ENCODE measurements at places on chromosomes 3 and 15.

DNA sequence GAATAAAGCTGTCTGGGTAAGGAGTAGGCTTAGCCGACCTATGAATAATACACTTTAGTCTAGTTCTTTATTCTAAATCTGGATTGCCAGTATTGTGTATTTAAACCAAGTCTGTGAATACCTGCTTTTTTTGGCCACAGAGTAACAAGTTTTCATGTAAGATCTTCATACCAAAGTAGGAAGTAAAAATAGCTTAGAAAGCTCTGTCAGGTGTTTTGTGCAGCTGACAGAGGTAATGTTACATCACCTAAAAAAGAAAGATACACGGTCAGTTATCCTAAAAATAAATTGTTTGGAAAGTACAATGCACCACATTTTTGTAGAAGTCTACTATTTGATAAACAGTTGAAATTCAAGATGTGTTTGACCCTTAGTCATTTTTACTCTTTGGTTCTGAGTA, 16.5 kb downstream of the CALML4 start:
- no peak for DNase-seq

DNA sequence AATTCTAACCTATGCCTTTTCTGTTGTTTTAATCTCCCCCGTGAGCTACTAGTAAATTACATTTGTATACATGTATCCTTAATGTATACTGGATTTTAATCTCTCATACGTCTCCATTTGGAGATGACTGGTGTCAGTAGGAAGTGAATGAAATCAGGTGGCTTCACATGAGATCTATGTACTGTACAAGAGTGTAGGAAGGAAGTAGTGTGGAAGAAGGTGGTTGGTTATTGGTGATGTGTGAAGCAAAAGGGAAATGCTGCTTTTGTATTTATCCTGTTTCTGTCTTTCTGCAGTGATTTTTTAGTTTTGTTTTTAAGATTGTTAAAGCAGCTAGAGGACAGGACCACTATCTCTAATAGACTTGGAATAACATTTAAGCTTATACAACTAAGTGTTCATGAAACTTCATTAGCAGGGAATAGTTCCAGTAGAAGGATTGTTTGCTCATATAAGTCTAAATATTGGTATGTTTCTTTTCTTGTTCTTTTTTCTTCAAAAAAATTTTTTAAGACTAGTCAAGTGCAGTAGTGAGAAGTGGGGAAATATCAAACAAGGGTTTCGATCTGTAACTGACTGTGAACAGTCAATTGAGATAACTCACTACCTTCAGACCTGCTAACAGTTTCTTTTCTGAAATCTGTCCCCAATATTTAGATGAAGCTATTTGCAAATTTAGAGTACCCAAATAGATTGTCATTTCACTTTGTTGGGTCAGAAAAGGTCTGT, 15.3 kb downstream of the SNX1 start:
- no peak for DNase-seq

- DNase-seq: no peak
Observed at GRCh38 chr3:81443958-81444357, 317.5 kb downstream of the GBE1 start.

GRCh38 chr3:138051947-138052802, 42.2 kb downstream of the CLDN18 start:
- DNase-seq: no peak

GRCh38 chr3:59839283-59839682, 789.5 kb upstream of the CFAP20DC start:
- no peak for DNase-seq

DNA sequence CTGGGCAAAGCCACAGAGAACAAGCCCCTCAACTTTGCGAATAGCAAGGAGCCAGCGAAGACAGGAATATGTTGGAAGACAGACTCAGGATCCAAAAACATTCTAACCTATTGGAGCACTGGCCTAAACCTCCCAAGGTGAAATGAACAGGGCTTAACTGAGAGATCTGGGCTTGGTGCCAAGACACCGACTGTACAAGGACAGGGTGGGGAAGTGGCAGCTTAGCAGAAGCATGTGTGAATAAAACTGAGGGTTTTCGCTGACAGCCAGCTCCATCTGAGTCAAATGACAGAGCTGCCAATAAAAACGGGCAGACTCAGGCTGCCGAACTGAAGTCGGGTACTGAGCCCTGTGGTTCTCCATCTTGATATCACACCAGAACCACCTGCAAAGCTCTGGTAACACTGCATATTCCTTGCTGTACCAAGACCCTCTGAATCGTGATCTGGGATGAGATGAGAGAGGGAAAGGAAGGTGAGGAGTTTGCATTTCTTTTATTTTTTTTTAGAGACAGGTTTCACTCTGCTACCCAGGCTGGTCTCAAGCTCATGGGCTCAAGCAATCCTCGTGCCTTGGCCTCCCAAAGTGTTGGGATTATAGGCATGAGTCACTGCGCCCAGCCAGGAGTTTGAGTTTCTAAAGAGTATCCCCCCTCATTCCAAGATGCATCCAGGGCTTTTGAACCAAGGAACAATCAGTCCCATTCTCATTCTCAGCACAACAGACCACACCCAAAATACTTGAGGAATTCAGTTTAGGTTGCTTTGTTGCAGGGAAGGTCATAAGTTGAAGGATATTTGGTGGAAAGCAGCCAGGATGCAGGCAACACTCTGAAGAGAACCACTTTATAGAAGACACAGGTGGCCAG, 6.0 kb upstream of the PLCB2 start:
- no peak for DNase-seq

GRCh38 chr3:156983559-156983958, 157.4 kb downstream of the LEKR1 start:
- no peak for DNase-seq

- DNase-seq: no peak
Observed at GRCh38 chr15:94105760-94106159, 125.6 kb upstream of the MCTP2 start.

- no peak for DNase-seq
Observed at GRCh38 chr3:10602769-10603768, 97.7 kb upstream of the ATP2B2 start.

GRCh38 chr3:143036557-143036956, 35.2 kb downstream of the U2SURP start:
- DNase-seq: no peak

DNA sequence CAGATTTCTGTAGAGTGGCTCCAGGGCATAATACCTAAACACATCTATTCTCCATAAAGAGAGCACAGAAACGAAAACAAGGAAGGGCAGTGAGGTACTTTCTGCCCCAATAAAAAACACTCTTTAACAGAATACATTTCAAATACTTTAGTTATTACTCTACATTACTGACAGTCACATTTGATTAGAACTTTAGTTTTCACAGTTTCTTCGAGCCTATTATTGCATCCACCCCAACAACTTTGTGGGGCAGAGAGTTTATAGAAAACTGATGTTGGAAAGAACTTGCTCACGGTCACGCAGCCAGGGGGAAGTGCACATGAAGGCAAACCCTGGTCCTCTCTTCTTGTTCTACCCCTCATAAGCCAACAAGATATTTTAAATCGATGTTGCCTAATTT, 9.0 kb downstream of the VPS39 start:
- DNase-seq: no peak

DNA sequence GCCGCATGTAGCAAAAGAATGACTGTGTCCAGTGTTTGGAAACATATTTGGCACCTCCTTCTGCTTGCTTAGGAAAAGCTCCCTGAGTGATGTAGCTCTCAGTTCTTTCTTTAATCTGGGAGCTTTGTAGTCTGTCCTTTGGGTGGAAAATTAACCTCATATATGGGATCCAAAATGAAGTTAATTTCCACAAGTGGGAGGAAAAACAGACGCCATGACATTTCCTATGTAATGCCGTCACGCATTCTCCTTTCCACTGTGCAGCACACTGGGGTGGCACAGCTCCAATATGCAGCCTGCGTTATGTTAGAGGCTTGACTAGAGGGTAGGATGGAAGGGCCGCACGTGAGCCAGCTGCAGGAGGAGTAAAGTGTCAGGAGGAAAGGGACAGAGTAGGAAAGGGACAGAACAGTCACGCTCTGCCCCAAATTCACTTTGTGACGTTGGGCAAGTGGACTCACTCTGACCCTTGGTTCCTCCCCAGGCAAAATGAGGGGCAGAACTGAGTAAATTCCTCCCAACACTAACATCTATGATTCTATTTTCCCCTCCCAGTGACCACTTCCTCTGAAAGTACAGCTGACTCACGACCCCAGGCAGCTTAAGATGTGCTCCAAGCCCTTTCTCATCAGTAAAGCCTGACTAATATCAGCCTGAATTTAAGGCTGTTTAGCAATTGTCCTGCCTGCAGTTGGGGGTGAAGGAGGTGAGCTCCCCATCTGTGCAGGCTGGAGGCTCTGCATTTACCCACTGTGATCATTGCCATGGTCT, 176.5 kb upstream of the PFN2 start:
- DNase-seq: no peak

DNA sequence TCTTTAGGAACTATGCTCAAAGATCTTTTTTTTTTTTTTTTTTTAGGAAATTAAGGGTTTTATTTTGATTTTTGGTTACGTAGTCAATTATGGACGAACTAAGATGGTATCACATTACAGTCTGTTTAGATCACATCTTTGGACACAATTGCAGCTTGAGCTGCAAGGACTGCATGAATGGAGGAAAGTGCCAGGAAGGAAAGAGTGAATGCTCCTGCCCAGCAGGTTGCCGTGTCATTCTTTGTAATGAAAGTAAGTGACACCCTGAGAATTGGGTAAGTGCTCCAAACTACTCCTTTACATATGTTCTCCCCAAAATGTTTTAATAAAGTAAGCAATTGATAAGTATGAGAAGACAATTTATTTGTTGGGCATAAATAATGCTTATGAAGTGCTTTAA, 716.5 kb upstream of the GOLIM4 start:
- no peak for DNase-seq

GRCh38 chr3:191549357-191549756, 88.4 kb downstream of the PYDC2 start:
- no peak for DNase-seq

GRCh38 chr3:99999536-99999935, 114.8 kb downstream of the FILIP1L start:
- no peak for DNase-seq

DNA sequence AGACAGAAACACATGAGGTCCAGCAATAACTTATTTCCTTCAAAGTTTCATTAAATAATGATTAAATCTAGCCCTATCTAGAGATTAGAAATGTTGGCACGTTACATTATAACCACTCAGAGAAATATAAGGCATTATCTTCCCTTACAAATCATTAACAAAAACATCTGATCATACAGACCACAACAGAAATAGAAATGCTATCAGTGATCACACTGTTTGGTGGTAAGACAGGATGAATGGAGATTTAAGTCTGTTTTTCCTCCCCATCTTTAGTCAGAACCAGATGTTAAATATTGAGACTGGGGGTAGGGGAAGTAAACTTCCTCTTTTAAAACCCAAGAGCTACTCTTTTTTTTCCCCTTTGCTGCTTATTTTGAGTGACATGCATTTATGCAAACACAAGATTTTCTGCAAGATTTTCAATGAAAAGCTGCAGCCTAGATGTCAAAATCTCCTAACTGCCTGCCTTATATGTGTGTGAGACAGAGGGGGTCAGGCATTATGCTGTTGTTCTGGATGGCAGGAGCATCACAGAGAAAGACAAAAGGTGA, 70.4 kb downstream of the CBLB start:
- no peak for DNase-seq
